Stimulated activated CD8-positive, alpha-beta memory T cell treated with anti-CD3 and anti-CD28 coated beads, Interleukin-12 subunit alpha, Interleukin-12 subunit beta, amount 100 ng/mL, for 4 hours (primary cell): ENCODE measurements at places on chromosomes 5 and 9.

GRCh38 chr5:134394932-134395331 lies 16.7 kb downstream of the CDKN2AIPNL start:
- DNase-seq: no peak

DNA sequence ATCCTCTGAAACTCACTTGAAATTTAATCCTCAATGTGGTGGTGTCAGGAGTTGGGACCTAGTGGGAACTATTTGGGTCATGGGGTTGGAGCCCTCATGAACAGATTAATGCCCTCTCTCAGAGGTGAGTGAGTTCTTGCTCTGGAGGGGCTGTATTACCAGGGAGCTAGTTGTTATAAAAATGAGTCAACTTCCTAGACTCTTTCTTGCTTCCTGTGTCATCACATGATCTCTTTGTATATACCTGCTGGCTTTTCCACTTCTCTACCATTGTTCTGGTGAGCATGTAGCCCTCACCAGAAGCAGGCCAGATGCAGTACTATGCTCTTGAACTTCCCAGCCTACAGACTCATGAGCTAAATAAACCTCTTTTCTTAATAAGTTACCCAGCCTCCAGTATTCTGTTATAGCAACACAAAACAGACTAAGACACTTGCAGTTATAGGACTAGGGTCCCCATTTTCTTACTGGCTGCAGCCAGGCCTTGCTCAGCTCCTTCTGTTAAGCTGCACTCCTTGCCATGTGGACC lies 127.5 kb downstream of the SUSD1 start:
- no peak for DNase-seq

DNA sequence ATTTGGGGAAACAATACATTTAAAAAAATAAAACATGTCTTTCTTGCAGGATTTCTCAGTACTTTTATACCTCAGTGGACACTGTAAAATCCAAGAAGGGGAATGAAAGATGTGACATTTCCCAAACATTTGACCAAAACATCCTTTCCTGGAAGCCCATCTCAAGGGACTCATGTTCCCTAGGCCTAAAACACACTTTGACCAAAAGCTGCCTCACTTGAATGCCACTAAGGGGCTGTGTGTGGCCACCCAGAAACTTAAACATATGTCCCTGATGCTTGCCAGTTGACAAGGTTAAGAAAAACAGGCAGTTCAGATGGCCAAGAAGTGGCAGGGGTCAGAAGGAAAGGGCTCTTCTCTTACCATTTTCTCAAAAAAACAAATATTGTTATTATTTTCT lies 73.6 kb downstream of the EPB41L4B start:
- DNase-seq: no peak

- DNase-seq: no peak
Measured at GRCh38 chr9:102569436-102569835, 425.7 kb upstream of the CYLC2 start.

DNA sequence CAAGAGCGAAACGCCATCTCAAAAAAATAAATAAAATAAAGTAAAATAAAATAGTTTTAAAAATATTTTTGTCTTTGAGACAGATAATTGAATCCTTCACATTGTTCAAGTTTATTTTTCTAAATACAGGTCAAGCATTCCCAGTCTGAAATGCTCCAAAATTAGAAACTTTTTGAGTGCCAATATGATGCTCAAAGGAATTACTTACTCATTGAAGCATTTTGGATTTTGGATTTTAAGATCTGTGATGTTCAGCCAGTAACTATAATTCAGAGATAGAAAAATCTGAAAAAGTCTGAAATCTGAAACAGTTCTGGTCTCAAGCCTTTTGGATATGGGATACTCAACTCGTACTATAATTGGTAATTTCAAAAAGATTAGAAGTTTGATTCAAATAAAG lies 39.8 kb downstream of the RBM27 start:
- no peak for DNase-seq

DNA sequence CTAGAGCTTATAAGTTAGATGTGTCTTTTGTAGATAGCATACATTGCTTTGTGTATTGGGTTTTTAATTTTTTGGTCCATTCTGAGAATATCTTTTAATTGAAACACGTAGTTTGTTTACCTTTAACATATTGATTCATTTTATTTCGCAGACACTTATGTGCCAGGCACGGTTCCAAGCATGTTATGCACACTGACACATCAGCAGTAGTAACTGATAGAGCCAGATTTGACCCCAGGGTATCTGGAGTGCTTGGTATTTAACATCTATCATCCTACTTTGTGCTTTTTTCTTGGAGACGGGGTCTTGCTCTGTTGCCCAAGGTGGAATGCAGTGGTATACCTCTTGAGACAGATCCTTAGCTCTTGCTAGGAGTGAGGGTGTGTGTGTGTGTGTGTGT lies 71.9 kb downstream of the USP20 start:
- DNase-seq: no peak

DNA sequence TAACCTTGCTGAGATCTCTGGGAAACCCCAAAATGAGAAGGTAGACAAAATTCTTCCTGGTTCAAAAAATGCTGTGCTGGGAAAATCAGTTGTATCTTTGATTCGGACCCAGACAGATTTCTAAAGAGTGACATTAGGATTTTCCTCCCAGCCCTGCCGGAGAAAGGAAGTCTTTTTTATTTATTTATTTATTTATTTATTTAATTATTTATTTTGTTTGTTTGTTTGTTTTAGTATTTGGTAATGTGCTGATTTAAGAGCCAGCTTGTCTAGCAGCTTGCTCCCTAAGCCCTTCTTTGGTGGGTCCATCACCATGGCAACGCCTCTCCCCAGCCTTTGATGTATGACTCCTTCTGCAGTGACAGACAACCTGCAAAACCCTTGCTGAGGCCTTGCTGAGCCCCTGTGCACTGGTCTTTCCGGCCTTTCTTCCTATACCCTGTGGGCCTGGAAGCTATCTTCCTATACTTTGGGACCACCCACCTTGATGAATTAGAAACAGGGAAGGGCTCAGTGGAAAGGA lies 60.6 kb upstream of the AFAP1L1 start:
- DNase-seq: no peak

- DNase-seq: no peak
Measured at GRCh38 chr5:1797855-1798254, 1.8 kb downstream of the MRPL36 start.

GRCh38 chr5:171846323-171846722 lies 60.7 kb downstream of the SMIM23 start:
- DNase-seq: no peak

GRCh38 chr9:72485821-72486593 lies 35.4 kb upstream of the TMC1 start:
- DNase-seq: no peak

DNA sequence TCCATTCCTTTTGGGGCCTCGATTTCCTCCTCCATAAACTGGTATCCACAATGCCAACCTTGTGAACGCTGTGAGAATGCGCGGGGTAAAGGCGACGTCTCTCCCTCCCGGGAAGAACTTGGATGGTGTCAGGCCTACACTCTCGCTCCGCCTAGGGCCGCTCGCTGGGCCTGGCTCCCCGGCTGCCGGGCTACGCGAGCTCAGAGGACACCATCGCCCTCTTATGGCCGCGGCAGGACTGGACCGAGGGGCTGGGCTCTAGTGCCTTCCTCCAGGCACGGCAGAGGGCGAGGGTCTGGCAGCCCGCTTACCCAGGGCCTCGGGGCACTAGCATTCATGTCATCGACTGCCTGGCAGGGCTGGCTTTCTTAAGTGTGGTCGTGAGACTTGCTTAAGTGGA lies 1.3 kb upstream of the EXOSC2 start:
- DNase-seq: no peak

DNA sequence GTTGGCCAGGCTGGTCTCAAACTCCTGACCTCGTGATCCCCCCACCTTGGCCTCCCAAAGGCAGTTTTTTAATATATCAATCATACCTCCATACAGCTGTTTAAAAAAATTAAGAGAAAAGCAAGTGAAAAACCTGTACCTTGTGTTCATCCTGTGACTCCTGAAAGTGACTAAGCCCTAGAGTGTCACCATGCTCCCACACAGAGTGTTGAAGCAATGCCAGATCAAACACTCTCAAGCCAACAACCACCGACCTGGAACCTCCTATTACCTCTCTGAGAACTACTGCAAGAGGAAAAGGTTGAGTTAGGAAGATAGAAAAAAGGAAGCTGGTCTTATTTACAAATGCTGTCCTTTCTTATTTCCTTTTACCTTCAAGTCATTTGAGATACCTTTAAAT lies 123.5 kb downstream of the RASEF start:
- no peak for DNase-seq

GRCh38 chr5:116303810-116304209 lies 219.0 kb downstream of the COMMD10 start:
- no peak for DNase-seq

DNA sequence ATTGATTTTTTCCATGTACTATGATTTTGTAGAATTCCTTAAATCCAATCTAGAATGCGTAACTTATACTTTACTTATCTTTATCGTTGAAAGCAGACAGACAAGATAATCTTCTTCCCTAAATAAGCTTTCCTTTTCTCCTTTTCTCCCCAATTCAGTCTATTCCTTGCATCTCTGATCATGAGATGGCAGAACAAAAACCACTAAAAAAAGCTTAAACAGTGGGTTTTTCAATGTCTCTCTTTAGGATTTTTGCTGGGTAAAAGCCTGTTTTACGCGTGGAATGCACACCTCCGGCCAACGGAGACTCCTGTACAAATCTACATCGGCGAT lies 755 bp downstream of the CDKN2B start:
- DNase-seq: no peak

DNA sequence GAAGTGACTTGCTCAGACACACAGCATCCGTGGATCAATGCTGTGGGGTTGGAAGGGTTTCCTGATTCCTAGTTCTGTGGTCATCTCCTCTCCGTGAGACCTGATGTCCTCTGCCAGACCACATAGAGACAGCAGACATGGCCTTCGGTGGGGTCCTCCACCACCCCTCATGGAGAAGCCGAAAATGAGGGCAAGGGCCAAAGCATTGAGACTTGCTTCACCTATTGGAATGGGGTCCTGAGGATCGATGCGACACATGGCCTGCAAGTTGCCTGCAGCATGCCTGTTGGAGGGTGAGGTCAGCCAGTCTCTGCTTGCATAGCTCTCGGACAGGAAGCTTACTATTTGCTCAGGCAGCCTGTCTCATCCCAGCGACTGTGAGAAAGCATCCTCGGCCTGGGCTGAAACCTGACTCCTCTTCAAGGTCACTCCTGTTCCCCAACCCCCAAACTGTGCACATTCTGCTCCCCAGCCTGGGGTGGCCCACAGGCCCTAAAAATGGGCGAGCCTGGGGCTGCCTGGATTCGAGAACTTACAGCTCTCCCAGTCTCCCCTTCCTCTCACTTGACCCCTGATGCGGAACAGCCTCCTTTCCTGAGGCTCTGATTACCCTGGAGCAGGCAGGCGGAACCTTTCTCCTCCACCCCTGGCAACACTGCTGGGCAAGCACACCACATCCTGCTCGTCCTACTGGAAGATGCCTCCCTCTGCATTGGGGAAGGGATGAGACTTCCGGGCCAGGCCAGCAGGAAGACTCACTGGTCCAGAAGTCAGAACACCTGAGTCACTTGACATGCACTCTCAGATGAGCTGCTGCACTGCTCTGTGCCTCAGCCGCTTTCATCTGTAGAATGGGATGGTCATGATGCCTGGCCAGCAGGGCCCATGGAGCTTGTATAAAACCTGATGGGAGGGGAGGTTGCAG lies 186.9 kb downstream of the RGS3 start:
- no peak for DNase-seq

GRCh38 chr5:159050316-159051143 lies 49.2 kb downstream of the EBF1 start:
- DNase-seq: no peak

DNA sequence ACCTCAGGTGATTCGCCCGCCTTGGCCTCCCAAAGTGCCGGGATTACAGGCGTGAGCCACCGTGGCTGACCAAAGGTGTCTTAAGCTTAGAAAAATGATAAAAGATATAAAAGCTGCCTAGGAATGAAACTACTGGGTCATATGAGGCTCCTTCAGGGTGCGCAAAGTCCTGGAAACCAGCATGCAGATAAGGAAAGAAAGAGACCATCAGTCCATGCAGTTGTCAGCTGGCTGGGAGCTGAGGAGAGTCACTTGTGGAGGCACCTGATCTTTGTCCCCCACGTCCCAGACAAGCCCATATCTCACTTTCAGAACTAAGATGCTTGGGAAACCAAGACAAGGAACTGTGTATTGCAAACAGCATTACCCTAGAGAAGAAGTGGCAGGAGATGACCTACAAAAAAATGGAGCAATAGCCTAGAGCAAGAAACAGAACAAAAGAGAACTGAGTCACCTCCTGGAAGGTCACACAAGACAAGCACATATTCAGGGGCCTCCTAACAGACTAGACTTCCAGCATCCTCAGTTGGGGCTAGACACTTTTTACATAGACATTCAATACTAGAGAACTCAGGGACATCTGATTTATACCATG lies 2.8 kb upstream of the CCDC125 start:
- no peak for DNase-seq

GRCh38 chr9:98701576-98701975 lies 7.2 kb downstream of the GABBR2 start:
- no peak for DNase-seq
